ENCODE measurements at places on chromosomes 2 and 18.
A peak's percentile ranks its signal among the peaks of the same experiment; 100 is the strongest.

- no peak for DNase-seq
These were observed 35.3 kb downstream of the CPS1 start for GRCh38 chr2:210591663-210592062.

DNA sequence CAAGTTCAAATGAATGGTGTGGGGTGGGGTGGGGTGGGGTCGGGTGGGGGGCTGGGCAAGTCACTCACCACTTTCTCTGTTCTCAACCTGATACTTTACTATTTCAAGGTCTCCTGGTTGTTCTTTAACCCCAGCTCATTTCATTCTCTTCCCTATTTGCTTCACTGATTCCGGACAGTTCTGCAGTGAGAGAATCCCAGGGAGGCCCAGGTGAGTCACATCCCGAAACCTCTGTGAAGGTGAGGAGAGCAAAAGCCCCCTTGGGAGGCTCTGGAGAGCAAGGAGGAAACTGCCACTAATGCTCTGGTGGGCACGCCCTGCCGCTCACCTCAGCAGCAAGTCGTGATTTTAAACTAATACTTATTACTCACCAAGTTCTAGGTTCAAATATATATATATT, 8.9 kb downstream of the EDAR start:
- DNase-seq: no peak

- DNase-seq: no peak
These were observed 256.0 kb upstream of the POU3F3 start for GRCh38 chr2:104597942-104598341.

- no peak for DNase-seq
These were observed 879.9 kb upstream of the CDH2 start for GRCh38 chr18:29056800-29057199.

- DNase-seq: no peak
These were observed 114.6 kb downstream of the IKZF2 start for GRCh38 chr2:213036836-213037235.

- peak; percentile 34 for DNase-seq
These were observed at the start of gene PTPRM for GRCh38 chr18:7566567-7567473. Gene PTPRM, plus strand, starts transcription at chr18:7567316. Its CDS starts 503 bp downstream, at chr18:7567819.

DNA sequence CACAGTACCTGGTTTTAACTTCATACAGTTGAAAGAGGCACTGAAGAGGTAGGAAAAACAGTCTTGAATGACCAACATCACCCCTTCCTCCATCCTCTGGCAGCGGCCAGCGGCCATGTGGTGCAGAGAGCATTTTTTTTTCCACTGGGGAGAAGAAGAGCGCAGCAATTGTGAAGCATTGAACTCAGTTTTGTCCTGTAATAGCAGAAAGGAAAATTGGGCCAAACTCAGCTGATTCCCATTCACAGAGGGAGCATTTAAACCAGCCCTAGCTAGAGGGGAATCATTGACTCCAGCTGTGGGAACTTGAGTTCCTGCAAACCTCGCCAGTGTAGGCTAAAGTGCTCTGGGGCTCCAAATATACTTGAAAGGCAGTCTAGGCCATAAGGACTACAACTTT, 316.6 kb upstream of the CHST9 start:
- DNase-seq: no peak

- no peak for DNase-seq
These were observed 24.9 kb downstream of the CIDEA start for GRCh38 chr18:12278741-12279682.

GRCh38 chr2:238313289-238313990, 6.9 kb upstream of the TRAF3IP1 start:
- DNase-seq: no peak

- DNase-seq: no peak
These were observed 12.4 kb downstream of the KLHL14 start for GRCh38 chr18:32760391-32760790.

- DNase-seq: no peak
These were observed 148.2 kb downstream of the BABAM2 start for GRCh38 chr2:28038722-28039121.

- DNase-seq: no peak
These were observed 11.2 kb upstream of the CXXC1 start for GRCh38 chr18:50298443-50299284.

- no peak for DNase-seq
These were observed 79.2 kb upstream of the PID1 start for GRCh38 chr2:229350117-229350805.

DNA sequence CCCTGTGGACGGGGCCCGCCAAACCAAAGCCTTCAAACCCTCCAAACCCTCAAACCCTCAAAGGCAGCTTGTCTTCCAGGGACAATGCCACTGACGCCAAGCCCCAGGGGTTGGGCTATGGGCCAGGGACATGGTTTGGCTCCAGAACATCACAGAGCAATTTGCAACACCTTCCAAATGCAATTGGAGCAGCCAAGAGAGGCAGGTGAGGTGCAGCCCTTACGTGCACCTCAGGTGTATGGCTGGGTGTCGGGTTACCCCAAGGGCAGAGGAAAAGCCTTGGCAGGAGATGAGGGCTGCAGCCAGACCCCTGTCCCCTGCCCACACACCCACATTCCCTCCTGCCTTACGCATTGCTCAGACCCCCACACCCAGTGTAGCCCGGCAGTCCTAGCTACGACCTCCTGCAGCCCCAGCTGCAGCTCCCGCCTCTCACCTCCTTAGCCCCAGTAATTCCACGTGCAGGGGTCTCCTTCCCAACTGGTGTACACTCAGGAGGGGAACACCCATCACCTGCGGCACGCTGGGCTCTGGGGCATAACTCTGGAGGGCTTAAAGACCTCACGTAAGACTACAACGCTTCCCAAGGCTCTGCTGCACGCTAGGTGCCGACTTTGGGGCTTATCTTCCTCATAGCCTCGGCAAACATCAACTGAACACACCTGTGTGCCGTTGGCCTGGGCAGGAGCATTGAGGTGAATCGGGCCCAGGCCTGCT, 88.7 kb downstream of the TFCP2L1 start:
- peak; percentile 65 for DNase-seq

DNA sequence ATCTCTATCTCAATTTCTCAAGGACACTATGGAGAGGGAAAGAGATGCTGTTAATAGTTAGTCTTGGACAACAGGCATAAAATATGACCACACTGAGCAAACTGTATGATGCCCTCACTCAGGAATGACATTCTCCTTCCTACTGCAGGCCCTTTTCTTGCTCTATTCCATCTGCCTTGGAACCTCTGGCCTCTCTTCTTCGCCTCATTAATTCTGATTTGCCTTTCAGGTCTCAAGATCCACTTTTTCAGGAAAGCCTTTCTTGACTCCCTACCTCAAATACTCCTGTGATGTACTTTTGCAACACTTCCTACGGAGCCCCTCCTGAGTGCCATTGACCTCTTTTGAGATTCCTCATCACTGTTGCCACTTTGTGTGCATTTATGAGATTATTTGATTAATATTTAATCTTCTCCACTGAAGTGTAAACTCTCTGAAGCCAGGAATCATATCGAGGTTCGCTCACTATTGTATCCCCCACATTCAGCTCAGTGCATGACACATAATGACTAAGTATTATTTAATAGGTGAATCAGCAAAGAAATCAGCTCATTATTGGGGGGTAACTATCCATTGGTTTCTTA, 21.3 kb upstream of the SPP2 start:
- DNase-seq: no peak

GRCh38 chr2:11160256-11160655, 5.0 kb downstream of the SLC66A3 start:
- DNase-seq: no peak

GRCh38 chr2:190916829-190917228, 36.2 kb downstream of the GLS start:
- no peak for DNase-seq

DNA sequence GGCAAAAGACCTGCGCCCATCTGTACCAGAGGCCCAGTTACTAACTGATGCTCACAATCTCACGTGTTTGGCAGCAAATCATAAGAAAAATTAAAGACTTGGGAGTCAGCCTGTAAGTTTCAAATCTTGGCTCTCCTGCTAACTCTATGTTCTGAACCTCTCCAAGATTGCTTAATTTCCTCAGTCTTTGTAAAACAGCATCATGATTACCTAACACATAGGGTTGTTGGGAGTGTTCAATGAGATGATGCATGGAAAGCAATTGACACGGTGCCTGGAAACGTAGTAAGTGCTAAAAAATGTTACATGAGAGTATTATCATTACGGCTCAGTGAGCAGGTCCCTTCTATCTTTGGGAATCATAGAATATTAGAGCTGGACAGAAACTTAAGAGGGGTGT, 497.6 kb upstream of the TCF4 start:
- no peak for DNase-seq

- DNase-seq: no peak
These were observed 23.3 kb downstream of the EPB41L5 start for GRCh38 chr2:120036145-120036544.

- DNase-seq: no peak
These were observed 6.4 kb upstream of the IMP4 start for GRCh38 chr2:130336150-130336876.

DNA sequence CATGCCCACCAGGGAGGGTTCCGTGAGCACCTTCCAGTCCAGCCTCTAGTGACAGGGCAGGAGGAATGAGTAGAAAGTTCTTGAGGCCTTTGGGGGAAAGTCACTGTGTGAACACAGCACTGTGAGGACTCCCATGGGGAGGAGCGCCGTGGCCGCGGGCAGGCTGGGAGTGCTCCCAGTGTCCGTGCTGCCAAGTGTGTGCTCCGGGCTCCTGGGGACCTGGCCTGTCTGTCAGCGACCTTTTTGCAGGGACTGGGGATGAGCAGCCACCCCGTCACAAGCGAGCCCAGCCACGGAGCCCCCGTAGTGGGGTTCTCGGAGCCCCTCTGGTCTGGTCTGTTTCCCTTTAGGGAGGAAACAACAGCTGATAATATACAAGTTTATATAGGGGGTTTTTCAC, 36.8 kb downstream of the PDIA6 start:
- DNase-seq: no peak

GRCh38 chr2:99877963-99878362, 264.4 kb downstream of the AFF3 start:
- DNase-seq: no peak

GRCh38 chr2:25197336-25198208, 29.2 kb upstream of the POMC start:
- no peak for DNase-seq

GRCh38 chr18:10755855-10756254, 230.0 kb downstream of the NAPG start:
- DNase-seq: no peak

DNA sequence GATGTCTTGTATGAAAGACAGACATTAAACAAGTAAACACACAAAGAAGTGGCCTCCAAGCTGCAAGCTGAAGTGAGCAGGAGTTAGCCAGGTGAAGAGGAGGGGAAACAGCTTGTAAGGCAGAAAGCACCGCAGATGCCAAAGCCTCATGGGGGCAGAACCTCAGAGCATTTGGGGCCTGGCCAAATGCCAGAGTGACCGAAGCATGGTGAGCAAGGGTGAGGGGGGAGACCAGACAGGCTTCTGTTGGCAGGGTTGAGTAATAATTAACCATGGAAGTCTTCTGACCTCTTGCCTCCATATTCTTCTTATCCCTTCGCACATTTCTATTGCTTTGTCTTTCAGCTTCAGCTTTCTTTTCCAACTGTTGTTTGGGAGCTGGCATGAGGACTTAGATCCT, 5.6 kb downstream of the QPCT start:
- DNase-seq: peak; percentile 61

GRCh38 chr2:10741139-10741538, 19.7 kb downstream of the ATP6V1C2 start:
- DNase-seq: no peak

- no peak for DNase-seq
These were observed 398.6 kb upstream of the CDH7 start for GRCh38 chr18:65352186-65352585.

DNA sequence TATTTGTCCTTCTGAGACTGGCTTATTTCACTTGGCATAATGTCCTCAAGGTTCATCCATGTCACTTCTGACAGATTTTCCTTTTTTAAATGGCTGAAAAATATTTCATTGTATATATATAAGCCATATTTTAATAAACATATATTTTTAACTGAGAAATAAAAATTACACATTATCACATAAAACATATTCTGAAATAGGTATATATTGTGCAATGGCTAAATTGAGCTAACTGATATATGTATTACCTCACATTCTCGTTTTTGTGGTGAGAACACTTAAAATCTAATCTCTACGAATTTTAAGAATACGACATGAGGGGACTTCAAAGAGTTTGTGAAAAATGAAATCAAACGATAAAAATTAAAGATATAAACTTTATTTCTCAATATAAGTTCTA, 25.7 kb upstream of the ZSWIM2 start:
- no peak for DNase-seq

DNA sequence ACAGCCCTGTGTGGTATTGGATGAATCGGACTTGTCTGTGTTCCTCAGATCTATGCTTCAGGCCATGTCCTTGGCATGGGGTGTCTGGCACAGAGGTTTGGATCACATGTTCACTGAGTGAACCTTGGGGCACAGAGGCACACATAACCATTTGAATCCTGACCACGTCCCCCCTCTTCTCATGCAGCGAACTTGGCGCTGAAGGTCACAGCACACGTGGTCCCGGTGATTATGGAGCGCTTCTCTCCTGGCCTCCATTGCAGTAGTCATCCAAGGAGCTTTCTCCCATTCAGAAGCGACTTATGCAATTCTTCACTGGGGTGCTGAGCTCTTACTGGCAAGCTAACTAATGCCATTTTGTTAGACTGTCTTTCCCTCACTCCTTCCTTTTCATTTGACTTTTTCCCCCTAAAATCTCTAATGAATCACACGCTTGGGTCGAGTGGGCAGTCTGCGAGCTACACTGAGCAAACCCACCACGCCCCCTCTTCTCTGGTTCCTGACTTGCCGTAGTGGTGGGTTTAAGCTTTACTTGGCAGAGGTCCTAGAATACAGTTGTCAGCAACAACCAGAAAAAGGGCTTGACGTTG, 59.4 kb downstream of the KCNG2 start:
- DNase-seq: peak; percentile 79

GRCh38 chr18:33673689-33674088, 95.7 kb downstream of the ASXL3 start:
- DNase-seq: no peak

- DNase-seq: no peak
These were observed 95.9 kb upstream of the STON1 start for GRCh38 chr2:48434101-48434500.

- no peak for DNase-seq
These were observed 3.1 kb downstream of the EFR3B start for GRCh38 chr2:25044990-25045389.

- DNase-seq: no peak
These were observed 100.2 kb downstream of the TNS1 start for GRCh38 chr2:217902379-217903141.

- DNase-seq: no peak
These were observed 37.0 kb upstream of the GRHL1 start for GRCh38 chr2:9914384-9915065.

GRCh38 chr18:59233017-59233410, 13.1 kb downstream of the GRP start:
- DNase-seq: no peak

DNA sequence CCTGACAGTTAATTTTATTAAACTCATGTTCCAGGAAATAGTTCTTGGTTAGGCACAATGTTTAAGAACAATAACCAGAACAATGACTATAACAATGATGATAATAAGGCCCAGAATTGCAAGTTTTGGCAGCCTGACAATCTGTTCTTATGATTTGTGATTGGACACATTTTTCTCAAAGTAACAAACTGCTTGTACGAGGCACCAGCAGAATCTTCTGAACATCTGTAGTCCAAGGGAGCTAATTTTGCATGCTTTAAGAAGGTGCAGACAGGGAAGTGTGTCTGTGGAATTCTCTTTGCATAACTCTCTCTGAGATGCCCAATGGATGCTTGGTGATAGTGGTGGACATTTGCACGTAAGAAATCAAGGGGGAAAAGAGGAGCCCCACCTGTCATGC, 709.3 kb downstream of the SLC4A3 start:
- DNase-seq: no peak

Data from NCI-H1105 treated with DMSO at 0.1 percent for 48 hours (cell line).